ENCODE measurements at places on chromosomes 4 and X. TPM values are rescaled to one million over a fixed set of nuclear protein-coding genes. Genes with fewer than 3 reads are reported as not detected.
A peak's percentile ranks its signal among the peaks of the same experiment; 100 is the strongest.

DNA sequence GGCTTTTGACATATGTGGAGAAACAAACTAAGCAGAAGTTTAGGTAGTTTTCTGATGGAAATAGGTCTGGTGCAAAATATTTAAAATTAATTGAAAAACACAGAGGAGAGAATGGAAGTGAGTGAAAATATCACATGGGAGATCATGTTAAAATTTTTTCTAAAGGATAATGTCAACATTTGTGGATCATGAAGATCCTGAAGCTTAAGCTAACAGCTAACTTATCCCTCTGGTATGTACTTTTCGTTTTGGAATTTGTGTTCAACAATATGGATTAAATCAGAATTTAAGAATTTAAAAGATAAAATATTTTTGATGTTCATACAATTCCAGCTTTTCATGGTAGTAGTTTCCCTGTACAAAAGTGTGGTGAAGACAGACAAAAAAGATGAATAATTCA, 572.8 kb upstream of the FAM241A start:
- DNase-seq: no peak

DNA sequence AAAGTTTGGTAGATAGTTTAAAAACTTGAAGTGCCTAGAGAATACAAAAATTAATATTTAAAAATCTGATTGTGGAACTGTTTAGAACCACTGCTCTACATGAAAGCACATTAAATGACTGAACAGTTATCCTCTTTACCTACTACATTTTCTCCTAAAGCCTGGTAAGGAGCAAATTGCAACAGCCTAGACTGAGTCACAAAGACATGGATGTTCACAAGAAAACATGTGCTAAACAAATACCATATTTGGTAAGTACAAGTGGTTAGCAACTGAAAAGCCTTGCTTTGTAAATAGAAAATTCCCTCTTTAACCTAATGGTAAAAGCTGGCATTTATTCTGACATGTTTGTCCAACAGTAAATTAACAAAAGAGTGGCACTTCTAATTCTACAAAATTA, 203.1 kb downstream of the FBXO8 start:
- DNase-seq: no peak

DNA sequence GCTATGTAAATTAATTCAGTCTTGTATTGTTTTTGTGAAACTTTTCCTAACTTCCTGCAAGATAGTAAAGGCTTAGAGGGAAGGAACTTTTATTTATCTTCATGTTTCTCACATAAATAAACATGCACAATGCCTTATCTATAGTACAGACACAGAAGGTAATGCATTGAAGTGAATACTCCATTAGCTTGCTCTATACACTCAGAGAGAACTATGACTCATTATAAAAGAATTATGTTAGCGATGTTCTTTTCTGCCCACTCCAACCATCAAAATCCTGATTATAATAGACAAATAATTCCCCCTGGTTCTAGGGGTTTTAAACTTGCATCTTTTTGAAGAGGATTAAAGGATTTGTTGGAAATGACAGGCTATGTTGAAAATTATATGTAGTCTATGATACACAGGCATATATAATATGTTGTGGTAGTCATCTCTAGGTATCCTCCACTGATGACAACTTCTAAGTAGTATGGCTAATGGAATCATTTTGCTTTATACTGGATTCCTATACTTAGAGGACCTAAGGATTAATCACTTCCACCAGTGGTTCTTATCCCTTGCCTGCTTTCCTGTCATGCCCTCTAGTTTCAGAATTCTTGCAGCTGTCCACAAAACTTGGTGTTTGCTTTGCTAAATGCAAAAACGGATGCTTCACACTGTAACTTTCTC, 115.7 kb downstream of the NDST4 start:
- peak; percentile 24 for DNase-seq

- DNase-seq: no peak
These were observed 60.1 kb downstream of the SEPTIN11 start for GRCh38 chr4:77009511-77010115.

DNA sequence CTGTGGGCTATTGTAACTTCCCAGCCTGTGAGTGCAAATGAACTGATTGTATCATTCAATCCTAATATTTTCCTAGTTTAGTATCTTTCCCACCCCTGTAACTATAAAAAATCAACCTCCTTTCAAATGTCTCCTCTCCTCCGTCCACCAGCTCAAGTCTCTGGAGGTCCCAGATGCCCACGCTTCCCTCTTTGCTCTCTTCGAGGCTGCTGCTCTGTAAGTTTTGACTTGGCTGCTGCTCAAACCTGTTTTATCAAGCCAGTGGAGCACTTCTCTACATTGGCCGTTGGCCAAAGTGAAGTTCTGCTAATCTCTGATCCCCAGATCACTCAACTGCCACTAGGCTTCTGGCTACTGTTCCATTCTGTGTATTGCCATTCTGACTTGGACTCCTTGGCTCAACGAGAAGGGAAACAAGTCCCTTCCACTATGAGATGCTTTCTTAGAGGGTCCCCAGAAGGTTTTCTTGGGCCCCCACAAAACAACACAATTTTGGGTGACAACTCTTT, 60.7 kb upstream of the RAPGEF2 start:
- DNase-seq: no peak

DNA sequence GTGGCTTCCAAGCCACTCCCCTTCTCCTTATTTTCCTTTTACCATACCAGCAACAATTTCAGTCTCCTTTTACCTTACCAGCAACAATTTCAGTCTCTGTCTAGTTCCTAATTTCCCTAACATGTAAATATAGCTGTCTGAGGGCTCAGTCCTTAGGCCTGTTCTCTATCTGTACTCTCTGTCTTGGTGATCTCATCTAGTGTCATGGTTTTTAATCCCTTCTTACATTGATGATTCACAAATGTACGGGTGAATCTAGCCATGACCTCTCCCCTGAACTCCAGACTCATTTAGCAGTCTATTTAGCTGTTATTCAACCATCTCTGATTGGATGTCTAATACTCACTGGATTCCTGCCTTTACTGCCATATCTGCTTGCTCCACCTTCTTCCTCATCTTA, 7.2 kb downstream of the IL15 start:
- peak; percentile 88 for DNase-seq

The OR13H1 gene
- polyA plus RNA-seq: not detected

DNA sequence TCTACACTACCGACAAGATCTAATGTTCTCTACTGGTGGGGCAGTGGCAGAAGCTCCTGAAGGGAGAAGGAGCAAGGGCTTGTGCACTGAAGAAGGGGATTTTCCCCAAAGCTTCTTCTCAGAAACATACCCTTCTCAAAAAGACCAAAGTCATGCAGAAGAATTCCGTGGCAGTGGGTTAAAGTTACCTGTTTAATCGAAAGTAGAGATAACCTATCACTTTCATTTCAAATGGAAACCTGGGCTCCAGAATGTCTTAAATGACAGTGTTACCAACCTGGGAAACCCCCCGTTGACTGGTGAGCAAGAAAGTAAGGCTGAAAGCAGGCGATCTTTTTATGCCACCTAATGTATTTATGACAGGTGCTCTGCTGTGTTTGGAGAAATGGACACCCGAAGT, 92.5 kb upstream of the TEX13D start:
- DNase-seq: no peak

- DNase-seq: no peak
These were observed 1.5 kb upstream of the BCOR start for GRCh38 chrX:40099055-40099958.

The LONRF3 gene
- polyA plus RNA-seq: 0.03 TPM

GRCh38 chr4:53620956-53621355, 29.7 kb upstream of the LNX1 start:
- DNase-seq: no peak

GRCh38 chrX:127037159-127037558, 217.6 kb downstream of the PRR32 start:
- DNase-seq: no peak

The GATA1 gene
- polyA plus RNA-seq: not detected

The RBM46 gene
- polyA plus RNA-seq: 0.08 TPM

The ANKRD37 gene
- 3.6 TPM for polyA plus RNA-seq

- peak; percentile 57 for DNase-seq
These were observed at the start of gene NDST4 for GRCh38 chr4:115113506-115114106. TSS of gene NDST4 (minus strand) at chr4:115113620. CDS start at chr4:115077036, 36,584 bp downstream.

DNA sequence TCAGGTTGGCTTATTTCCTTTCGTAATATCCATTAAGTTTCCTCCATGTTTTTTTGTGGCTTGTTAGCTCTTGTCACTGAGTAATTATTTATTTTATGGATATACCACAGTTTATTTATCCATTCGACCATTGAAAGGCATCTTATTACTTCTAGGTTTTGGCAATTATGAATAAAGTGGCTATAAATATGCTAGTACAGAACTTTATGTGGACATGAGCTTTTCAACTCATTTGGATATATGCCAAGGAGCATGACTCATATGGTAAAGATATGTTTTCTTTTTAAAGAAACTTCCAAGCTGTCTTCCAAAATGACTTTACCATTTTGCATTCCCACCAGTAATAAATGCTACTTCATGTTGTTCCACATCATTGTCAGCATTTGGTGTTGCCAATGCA, 803.6 kb downstream of the GLUD2 start:
- peak; percentile 52 for DNase-seq

The TRIM2 gene
- 41.2 TPM for polyA plus RNA-seq

The MAGEB4 gene
- polyA plus RNA-seq: not detected

The BEX5 gene
- polyA plus RNA-seq: not detected

The MAGEE1 gene
- polyA plus RNA-seq: 0.38 TPM

The EOLA2 gene
- polyA plus RNA-seq: 31.6 TPM

DNA sequence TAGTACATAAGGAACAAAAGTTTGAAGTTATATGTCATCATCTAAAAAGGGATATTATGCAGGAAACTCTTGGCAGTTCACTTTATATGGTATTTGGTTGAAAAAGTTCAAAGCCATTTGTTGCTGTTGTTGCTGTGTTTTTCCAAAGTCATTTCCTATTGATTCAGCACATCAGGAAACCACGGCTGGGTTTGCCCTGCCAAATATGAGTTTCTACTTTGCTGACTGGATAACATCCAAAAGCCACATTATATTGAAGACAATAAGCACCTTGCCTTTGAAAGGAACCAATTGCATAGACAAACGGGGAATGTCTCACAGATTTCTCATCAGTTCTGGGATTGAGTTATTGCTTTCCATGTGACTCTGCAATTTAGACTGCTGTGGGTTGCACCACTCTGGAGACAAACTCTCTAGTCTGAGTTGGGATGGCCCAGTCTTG, 206.1 kb downstream of the SLC39A8 start:
- no peak for DNase-seq

All from fibroblast of lung (primary cell).